ENCODE measurements at places on chromosomes 4 and X.

- peak; percentile 5 for DNase-seq
Observed at GRCh38 chrX:7334253-7334935, 186.4 kb upstream of the PUDP start.

DNA sequence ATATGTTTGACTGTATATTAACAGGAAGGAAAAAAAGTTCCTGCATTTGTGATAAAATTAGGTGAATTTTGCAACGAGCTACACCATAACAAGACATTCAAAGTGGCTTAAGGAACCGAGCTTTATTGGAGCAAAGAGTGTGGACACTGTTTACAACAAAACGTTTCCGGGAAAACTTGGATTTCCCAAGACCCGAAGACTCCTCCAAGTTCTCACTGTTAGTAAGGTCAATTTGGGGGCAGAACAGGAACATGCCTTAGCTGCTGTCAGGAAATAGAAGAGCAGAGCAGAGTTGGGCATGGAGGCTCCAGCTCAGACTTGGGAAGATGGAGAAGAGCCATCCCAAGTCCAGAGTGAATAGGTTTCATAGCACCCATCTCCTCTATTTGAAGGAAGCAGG, 16.5 kb downstream of the ADH6 start:
- no peak for DNase-seq

DNA sequence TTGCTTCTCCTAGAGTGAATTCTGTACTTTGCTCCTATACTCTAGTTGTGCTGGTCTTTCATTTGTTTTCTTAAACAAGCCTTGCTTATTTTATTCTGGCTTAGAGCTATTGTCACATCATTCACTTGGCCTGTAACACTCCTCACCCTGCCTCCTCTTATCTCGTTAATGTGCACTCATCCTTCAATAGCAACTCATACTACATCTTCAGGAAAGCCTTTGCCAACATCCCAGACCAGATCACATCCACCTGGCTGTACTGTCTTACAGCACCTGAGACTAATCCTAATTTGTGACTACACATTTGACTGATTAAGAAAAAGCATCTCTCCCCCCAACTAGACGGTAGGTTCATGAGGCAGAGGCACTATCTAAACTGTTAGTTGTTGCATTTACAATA, 80.8 kb downstream of the SLC7A11 start:
- DNase-seq: no peak

DNA sequence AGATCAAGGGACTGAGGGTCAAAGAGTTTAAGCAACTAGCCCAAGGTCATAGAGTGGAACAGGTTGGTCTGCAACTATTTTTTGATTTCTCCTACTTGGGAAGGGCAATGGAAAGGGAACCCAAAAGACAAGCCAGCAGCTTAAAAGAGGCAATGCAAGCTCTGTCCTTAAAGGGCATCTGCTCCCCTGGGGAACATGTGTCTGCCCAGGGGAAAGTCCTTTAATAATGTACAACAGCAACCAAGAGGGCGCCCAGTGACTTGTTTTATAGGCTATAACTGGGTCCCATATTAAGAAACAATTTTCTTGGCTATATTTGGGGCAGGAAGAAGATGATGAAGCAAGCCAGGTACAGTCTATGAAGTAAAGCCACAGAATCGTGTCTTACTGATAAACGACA, 54.7 kb upstream of the RBM47 start:
- no peak for DNase-seq

DNA sequence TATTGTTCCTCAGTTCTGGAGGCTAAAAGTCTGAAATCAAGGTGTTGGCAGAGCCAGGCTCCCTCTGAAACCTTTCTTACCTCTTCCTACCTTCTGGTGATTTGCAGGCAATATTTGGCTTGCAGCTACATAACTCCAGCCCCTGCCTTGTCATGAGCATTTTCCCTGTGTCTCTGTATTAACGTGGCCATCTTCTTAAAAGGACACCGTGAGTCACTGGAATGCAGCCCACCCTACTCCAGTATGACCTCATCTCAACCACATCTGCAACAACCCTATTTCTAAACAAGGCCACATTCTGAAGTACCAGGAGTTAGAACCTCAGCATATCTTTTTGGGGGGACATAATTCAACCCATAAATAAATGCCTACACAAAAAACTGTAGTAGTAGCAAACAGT, 40.7 kb downstream of the FANCB start:
- peak; percentile 2 for DNase-seq

GRCh38 chr4:81454499-81454898, 17.2 kb downstream of the RASGEF1B start:
- DNase-seq: no peak

DNA sequence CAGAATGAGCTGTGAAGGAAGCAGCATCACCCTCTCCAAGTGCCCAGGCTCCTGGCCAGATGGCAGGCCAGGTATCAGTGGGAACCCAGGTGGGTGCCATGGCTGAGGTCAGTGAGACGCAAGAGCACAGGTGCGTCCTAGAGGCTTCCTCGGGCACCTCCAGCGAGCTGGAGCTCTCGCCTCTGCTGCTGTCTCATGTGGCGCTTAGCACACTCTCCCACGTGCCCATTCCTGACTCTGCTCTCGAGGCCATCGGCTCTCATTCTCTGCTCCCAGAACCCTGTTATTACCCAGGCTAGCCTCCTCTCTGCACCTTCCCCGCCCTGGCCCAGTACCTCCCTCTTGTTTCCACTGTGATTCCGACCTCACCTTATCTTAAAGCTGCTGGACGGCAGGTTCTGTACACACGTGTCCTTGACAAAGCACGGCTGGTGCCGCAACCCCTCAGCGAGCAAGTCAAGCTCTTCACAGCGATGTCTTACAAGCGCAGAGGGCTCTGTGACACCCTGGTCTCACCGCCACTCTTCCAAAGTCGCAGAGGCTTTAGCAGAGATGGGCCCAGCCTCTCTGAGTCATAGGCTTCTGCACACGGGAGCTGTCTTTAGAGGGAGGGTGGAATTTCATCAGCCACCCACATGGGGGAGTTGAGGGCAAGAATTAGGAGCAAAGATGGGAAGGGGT, 15.4 kb upstream of the MSANTD1 start:
- DNase-seq: no peak

DNA sequence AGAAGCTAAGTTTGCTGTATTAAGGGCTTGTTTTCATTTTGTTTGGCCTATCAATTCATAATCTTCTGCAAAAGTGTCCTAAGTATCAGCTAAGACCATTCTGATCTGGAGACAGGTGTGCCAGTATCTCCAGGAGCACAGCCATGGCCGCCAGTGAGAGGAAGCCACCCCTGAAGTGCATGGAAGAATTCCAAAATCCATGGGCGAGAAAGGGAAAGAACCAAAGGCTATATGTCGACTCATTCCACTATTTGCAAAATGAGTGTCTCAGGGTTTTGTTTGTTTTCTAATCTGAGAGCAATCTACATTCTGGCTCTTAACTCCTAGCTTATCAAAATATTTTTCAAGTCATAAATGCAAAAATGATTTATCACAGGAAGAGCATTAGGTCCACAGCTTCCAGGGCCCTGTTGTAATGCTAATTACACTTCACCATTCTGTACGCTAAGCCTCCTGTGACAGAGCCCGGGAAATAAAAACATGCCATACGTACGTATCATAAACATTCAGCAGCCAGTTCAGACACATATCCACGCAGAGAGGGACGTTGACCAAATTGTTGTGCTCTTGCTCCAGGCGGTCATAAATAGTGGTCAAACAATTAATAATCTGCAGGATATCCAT, 137.3 kb upstream of the FTHL17 start:
- DNase-seq: peak; percentile 25

- DNase-seq: no peak
Observed at GRCh38 chr4:36399762-36400353, 118.4 kb downstream of the DTHD1 start.

DNA sequence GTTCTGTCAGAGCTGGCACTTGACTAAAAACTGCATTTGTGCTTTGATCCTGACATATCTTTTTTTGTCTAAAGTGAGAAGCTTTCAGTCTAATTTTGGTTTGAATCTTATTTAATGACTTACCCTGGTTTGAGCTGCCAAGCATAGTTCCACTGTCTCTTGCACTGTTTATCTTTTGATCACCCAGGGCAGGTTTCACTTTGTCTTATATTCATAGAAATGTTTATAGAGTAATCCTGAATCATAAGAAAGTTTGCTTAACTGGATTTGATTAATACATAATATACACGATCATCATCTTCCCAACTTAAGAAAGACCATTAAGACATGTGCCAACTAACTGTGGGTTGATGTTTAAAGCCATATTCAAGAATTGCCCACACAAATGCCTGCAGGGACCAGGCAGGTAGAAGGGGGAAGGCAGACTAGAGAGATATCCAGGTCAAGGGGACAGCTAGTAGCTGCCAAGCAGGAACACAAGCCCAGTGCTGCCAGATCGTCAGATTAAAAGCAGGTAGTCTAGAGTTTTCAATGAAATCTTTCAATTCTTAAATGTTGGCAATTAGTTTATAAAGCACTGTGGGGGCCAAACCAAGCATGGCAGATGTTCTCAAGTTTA, 1.9 kb downstream of the GK start:
- no peak for DNase-seq

GRCh38 chr4:171024720-171025303, 788.4 kb upstream of the GALNTL6 start:
- no peak for DNase-seq

GRCh38 chrX:82163701-82164100, 961.8 kb downstream of the SH3BGRL start:
- no peak for DNase-seq

DNA sequence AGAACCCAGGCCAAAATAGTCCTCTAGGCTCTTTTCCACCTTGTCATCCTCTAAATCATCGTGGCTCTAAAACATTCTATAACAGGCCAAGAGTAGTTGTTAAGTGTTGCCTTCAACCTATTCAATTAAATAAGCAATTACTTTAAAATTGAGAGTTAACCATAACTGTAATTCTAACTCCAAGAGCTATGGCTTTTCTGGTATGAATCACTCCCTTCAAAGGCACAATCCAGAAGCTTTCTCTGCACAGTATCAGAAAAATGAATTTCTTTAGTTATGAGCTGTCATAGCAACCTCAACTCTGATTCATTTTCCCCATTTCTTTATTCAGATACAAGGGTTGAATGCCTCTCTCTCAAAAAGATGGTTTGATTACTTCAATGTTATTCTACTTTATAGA, 21.7 kb downstream of the INPP4B start:
- no peak for DNase-seq

- no peak for DNase-seq
Observed at GRCh38 chrX:40174854-40175510, 77.2 kb upstream of the BCOR start.

- no peak for DNase-seq
Observed at GRCh38 chrX:5726224-5726623, 502.4 kb downstream of the NLGN4X start.
